Dermis microvascular lymphatic vessel endothelial cell (primary cell): ENCODE measurements at places on chromosomes 5 and 9. TPM values are rescaled to one million over a fixed set of nuclear protein-coding genes. Genes with fewer than 3 reads are reported as not detected.

TTC16 gene
- total RNA-seq: not detected in 2 replicates

REEP5 gene
- 57.4 and 66.5 TPM in 2 replicates for total RNA-seq

- no peak for DNase-seq
These were observed 1.4 kb downstream of the CHD1 start for GRCh38 chr5:98927242-98927988.

DNA sequence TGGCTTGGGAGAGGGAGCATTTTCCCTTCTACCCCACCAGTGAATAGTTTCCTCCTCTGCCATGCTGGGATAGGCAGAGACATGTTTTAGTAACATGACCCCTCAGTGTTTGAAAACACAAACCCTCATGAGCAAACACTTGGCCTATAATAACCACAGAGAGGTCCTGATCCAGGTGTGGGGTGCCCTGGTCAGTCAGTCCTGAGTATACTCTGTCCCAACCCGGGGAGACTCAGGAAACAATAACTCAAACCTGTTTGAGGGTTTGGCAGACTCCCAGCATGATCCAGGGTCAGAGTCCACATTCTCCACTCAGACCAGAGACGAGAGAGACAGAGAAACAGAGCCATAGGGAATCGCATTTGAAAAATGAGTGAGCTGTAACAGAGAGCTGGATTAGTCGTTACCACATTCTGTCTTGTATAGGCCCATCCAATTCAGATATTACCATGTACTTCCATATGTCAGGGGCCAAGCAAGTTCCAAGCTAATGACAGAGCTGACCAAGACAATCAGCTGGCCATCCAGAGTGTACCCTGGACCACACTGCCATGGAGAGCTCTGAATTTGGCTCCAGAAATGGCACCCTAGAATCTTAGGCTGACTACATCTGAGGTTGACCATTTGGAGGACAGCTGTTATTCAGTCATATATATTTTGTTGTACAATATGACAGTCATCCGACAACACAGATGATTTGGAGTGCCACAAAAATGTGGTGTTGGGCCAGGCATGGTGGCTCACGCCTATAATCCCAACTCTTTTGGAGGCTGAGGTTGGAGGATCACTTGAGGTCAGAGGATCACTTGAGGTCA is 4.2 kb upstream of the CA9 start:
- DNase-seq: no peak

GRCh38 chr9:126464694-126465441 is 138.2 kb downstream of the MVB12B start:
- DNase-seq: no peak

- DNase-seq: peak; percentile 97
These were observed 46.2 kb upstream of the DENND4C start for GRCh38 chr9:19184144-19184917.

DNA sequence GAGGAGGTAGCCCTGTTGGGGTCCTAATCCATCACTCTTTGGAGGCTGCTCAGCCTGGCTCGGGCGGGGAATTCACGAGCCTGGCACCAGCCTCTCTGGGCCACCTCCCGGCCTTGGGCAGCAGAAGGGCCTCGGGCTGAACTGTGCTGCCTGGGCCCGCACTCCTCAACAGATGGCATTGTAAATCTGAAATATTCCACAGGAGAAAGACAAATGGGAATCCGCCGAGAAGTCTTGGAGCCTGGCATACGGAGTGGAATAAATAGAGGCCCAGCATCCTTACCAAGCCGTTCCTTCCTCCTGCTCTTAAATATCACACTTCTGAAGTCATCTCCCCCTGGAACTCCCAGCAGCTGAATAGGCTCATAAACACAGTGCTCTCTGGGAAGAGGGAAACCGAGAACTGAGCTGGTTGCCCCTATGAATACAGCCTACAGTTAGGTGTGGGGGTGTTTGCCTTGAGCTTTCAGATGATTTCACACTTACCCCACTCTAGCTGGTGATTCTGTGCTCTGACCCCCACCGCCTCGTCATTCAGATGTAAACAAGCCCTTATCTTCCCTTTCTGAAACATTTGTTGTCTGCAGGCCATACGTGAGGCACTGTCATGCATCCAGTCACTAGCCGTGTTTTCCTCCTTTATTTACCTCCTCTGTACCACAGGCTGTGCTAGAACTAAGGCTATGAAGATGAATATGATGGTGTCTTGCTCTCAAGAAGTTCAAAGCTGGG is 455.0 kb upstream of the CLINT1 start:
- no peak for DNase-seq
